ENCODE measurements at places on chromosomes 11 and 22. TPM values are rescaled to one million over a fixed set of nuclear protein-coding genes. Genes with fewer than 3 reads are reported as not detected.
A peak's percentile ranks its signal among the peaks of the same experiment; 100 is the strongest.

DNA sequence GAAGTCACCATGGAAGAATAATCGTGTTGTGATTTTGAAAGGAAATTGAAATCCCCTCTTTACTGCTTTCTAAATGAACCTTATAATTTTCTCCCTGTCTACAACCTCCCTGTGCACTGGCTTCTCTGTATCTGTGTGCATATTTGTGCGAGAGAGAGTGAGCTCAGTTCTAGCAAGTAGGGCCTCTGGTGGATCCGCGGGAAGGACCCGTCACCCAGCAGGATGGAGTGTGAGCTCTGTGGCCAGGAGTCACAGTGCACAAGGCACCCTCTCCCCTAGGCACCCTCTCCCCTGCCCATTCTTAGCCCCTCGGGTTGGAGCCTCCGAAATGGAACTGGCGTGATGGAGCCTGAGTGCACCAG, 109.0 kb downstream of the TRIM29 start:
- no peak for DNase-seq

- no peak for DNase-seq
Measured at GRCh38 chr11:121667836-121668235, 215.1 kb upstream of the SORL1-AS1 start.

- DNase-seq: no peak
Measured at GRCh38 chr11:97548280-97548679, 1158.5 kb downstream of the JRKL start.

DNA sequence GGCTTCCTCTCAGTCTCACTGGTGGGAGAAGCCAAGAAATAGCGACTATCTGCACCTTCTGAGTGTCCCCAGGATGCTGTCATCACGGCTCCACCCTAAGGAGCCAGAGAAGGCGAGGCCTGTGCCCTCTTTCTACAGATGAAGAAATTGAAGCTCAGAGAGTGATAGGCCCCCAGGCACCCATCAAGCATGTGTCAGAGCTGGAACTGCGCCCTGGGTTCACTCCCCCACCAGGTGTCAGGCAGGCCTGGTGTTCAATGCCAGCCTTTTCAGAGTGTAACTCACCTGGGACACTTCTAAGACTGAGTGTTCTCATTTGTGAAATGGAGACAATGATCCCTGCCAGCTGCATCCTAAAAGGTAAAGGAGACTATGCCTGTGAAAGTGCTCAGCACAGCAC, 127.3 kb upstream of the SEZ6L start:
- no peak for DNase-seq

Gene ANKK1
- polyA plus RNA-seq: not detected

GRCh38 chr11:88301488-88302140, 35.9 kb downstream of the CTSC start:
- DNase-seq: no peak

DNA sequence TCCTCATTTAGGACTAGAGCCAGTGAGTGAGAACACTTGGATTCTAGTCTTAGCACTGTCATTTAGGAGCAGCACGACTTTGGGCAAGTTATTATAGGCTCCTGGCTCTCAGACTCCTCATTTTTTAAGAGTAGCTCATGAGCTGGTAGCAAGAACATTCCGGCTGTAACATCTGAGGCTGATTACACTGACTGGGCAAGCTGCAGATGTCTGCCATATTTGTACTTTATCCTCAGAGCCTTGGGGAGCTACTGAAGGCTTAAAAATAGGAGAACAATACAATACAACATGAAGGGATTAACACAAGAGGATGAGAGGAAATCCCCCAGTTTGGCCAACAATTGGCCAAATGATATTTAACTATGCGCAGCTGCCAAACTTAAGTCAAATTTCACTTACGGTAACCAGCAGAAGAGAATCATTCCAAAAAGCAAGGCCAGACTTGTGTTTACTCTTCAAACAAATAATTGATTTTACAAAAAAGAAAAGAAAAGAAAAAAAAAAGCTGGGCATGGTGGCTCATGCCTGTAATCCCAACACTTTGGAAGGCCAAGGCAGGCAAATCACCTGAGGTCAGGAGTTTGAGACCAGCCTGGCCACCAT, 113.1 kb upstream of the ARHGAP42 start:
- no peak for DNase-seq

- no peak for DNase-seq
Measured at GRCh38 chr11:33259869-33260268, 2.7 kb downstream of the HIPK3 start.

GRCh38 chr22:42754658-42755057, 34.0 kb upstream of the A4GALT start:
- peak; percentile 44 for DNase-seq

DNA sequence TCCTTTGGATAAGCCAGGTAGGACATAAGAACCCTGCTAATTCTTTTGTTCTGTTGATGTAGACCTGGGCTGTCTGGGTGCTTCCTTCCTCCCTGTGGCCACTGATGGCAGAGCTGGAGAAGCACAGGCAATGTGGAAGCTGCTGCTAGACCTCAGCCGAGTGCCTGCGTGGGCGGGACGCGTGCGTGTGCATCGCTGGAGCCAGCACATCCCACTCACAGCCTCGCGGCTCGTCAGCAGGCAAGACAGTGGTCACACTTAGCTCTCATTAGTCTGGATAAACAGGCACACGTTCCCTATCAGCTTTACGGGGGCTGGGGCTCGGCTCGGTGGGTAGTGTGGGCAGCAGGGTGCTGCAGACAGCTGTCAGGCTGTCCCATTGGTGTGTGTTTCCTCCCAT, 155.7 kb downstream of the GRIK4 start:
- no peak for DNase-seq

Gene FAT3
- not detected for polyA plus RNA-seq

Gene NXPE1
- not detected for polyA plus RNA-seq

Gene ZFTA
- 5.1 TPM for polyA plus RNA-seq

Measured in K562 (cell line).